HT-29 (cell line): ENCODE measurements at places on chromosomes 7 and 10. TPM values are rescaled to one million over a fixed set of nuclear protein-coding genes. Genes with fewer than 3 reads are reported as not detected.

Gene BHLHA15
- total RNA-seq: 16.2 and 21.8 TPM in 2 replicates

Gene ORC5
- total RNA-seq: 56.5 and 73.6 TPM in 2 replicates

Gene VWC2
- total RNA-seq: not detected in 2 replicates

Gene FOXI2
- total RNA-seq: not detected in 2 replicates

Gene ZNF107
- 1.4 and 3.6 TPM in 2 replicates for total RNA-seq

Gene EPHB4
- total RNA-seq: 230 and 236 TPM in 2 replicates

Gene COL13A1
- total RNA-seq: 0.05 and 0.18 TPM in 2 replicates

GRCh38 chr10:12198156-12198555 is 2.2 kb downstream of the CDC123 start:
- no peak for DNase-seq

DNA sequence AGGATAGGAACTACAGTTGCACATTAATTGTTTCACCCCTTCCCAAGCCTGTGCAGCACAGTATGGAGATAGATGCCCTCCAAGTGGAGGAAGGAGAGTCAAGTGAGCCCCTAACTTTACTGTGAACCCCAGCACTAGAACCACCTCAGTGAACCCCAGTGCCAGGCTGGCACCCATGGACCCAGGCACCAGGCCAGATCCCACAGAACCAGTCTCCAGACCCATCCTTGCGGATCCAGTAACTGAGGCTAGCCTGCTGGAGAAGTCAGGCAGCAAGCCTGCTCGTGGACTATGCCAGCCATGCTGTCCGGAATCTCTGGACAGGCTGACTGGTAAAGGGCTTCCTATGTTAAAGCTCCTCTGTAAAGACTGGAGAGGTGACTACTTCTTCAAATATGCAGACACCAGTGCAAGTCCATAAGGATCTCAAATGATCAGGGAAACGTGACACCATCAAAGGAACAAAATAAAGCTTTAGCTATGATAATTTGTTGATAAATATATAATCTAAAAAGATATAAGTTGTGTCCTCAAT is 27.7 kb downstream of the SHOC2 start:
- DNase-seq: no peak

GRCh38 chr10:97659589-97659988 is 19.1 kb downstream of the PI4K2A start:
- no peak for DNase-seq

GRCh38 chr10:132650611-132651250 is 113.1 kb downstream of the INPP5A start:
- DNase-seq: no peak

GRCh38 chr10:4083509-4084003 is 298.5 kb upstream of the KLF6 start:
- DNase-seq: no peak

DNA sequence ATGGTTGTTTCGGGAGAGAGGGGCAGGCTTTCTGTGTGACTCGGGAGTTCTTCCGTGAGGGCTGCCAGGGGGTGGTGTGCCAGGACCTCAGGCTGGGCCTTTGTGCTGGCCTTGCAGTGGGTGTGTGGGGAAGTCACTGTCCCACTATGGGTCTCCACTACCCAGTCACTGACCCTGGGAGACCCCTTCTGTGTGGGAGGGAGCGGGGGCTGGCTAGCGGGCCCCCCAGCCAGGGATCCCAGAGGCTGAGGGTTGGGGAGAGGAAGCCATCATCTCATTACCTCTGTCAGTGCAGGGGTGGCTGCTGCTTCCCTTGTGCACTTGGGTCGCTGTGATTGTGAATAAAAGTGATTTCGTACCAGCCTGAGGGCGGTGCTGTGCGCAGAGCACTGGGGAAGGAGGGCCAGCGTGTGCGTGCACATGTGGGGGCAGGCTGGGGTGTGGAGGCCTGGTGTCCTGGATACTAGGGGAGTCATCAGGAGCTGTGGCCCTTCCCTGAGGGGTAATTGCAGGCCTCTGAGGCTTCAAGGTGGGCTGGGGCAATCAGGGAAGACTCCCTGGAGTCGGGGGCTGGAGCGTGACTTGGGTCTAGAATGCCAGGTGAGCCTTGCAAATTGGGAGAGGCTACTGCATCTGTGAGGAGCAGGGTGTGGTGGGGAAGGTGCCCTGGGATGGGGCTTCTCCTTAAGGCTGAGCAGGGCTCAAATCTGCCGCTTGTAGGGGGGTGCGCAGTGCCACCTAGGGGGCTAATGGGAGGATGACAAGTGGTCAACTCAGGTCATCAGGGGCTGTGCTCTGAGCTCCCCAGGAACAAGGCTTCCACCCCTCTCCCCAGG is 98.9 kb downstream of the NEURL1 start:
- peak; percentile 60 for DNase-seq

DNA sequence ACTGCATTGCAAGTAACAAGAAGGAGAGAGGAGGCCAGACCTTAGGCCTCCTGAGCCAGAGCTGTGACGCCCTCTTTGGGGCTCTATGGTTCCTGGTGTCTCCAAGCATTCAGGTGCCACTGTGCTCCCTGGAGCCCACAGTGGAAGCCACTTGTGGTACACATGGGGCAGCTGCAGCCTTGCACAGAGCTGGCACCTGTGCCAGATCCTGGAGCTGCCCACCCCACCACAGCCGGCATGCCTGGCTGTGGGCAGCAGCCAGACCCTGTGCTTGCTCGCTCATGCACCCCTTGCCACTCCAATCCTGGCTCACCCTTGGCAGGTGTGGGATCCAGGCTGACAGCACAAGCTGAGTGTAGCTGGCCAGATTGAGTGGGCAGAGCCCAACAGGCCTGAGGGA is 173.8 kb upstream of the SMIM30 start:
- DNase-seq: no peak

GRCh38 chr10:42551582-42552187 is 86.7 kb downstream of the ZNF33B start:
- DNase-seq: no peak

DNA sequence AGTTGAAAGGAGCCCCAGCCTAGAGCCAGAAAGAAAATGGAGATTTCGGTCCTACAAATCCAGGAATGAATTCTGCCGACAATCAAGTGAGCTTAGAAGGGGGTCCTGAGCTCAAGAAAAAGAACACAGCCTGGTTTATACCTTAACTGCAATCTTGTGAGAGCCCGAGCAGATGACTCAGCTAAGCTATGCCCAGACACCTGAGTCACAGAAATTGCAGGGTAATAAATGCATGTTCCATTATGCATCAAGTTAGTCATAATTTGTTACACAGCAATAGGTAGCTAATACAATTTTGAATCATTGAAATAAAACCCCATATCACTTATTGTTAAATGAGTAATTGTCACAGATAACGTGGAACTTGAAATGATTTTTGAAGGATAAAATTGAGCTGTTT is 111.8 kb upstream of the FOXP2 start:
- no peak for DNase-seq

GRCh38 chr7:121195874-121196273 is 132.9 kb upstream of the WNT16 start:
- DNase-seq: no peak

GRCh38 chr7:123791001-123791400 is 42.2 kb upstream of the WASL start:
- DNase-seq: no peak

DNA sequence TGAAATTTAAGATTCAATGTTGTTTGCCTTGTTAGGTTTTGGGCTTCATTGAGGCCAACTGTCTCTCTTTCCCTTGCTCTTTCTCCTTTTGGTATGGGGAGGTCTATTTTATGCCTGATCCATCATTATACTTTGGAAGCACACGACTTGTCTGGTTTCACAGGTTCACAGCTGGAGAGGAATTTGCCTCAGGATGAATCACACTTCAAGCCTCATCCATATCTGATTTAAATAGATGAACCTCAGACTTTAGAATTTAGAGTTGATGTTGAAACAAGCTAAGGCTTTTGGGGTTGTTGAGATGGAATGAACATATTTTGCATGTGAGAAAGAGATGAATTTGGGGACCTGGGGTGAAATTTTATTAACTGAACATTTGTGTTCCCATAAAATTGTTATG is 150.5 kb upstream of the IGFBP3 start:
- DNase-seq: no peak
